Stimulated activated CD4-positive, alpha-beta T cell treated with anti-CD3 and anti-CD28 coated beads, TNF-alpha, amount 100 ng/mL, for 4 hours (primary cell): ENCODE measurements at places on chromosomes 6 and 20.

- no peak for DNase-seq
These were observed 168.9 kb upstream of the CENPW start for GRCh38 chr6:126170978-126171382.

DNA sequence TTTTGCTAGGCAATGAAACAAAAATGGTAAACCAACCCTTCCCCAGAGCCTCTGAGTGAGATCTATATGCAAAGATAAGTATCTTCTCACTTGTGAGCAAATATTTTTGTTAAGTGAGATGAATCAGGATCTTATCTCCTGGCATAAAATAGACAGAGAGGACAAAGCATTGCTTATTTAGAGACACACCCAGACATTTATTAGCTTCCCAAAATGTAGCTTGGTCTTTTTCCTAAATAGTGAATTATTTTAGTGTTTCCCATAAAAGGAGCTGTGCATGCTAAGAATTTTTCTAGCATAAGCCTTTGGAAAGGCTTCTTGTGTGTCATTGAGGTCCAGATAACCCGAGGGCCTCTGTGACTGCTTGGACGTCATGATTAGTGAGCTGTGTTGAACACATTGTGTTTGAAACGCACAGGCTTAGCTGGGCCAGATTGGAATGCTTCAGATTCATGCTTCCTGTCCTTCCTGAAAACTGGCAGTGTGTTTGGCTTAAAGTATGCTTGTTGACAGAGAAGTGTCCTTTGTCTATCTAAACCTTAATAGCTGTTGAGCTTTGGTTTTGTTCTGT lies 16.5 kb downstream of the MTHFD1L start:
- DNase-seq: no peak

DNA sequence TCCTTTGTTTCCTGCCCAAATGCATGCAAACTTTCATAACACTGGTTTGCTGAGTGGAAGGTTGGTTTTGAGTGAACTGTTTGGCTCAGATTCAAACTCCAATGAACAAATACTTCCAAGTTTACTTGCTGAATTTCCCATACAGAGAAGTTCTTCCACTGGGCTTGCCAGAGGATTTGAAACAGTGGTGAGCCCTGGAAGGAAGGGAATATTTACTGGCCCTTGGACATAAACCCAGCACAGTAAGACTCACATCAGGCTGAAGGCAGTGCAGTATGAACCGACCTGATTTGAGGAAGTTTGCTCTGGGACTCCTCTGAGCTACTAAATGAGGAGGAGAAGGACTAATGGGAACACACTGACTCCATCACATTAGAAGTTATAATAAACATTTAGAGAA lies 3.8 kb downstream of the TRAF3IP2 start:
- DNase-seq: no peak

DNA sequence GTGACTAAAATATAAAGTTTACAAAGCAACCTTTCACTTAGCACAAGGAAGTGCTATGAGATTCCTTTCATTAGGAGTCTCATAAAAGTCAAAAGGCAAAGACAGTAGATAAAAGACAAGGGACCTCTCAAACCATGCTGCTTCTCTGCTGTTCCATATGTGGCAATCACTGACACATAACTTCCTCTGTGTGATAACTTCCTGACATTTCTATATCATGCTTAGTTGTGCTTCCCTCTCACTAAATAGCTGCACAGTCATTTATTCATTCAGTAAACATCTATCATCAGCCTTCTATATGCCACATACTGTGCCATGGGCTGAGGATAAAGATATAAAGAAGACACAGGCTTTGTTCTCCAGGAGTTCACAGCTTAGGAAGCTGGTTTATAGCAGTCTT lies 214.8 kb upstream of the GRIK2 start:
- DNase-seq: no peak

DNA sequence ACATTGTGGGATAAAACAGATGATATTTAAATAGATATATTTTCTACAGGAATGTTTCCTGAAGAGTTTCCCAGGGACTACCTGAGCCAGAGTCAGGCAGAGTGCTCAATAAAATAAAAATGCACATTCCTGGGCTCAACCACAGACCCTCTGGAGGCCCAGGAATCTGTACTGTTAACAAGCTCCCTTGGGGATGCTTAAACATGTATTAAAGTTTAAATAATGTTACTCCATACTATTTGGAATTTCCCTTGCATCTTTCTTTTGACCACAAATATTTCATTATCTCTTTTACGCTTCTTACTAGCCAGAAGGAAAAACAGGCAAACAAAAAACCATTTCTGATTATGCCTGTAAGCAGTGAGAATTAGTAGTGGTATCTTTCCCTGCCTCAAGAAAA lies 42.3 kb downstream of the GPR63 start:
- DNase-seq: no peak

GRCh38 chr6:168418711-168419121 lies 22.3 kb upstream of the SMOC2 start:
- DNase-seq: no peak

DNA sequence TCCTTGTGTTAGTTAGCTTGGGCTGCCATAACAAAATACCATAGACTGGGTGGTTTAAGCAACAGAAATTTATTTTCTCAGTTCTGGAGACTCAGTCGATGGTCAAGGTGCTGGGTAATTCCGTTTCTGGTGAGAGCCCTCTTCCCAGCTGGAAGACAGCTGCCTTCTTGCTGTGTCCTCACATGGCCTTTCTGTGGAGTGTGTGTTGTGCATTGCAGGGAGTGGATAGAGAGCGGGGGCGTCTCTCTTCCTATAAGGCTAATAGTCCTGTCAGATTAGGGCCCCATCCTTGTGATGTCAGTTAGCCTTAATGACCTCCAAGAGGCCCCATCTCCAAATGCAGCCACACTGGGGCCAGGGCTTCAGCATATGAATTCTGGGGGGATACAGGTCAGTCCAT lies 19.2 kb downstream of the CHMP4B start:
- no peak for DNase-seq

DNA sequence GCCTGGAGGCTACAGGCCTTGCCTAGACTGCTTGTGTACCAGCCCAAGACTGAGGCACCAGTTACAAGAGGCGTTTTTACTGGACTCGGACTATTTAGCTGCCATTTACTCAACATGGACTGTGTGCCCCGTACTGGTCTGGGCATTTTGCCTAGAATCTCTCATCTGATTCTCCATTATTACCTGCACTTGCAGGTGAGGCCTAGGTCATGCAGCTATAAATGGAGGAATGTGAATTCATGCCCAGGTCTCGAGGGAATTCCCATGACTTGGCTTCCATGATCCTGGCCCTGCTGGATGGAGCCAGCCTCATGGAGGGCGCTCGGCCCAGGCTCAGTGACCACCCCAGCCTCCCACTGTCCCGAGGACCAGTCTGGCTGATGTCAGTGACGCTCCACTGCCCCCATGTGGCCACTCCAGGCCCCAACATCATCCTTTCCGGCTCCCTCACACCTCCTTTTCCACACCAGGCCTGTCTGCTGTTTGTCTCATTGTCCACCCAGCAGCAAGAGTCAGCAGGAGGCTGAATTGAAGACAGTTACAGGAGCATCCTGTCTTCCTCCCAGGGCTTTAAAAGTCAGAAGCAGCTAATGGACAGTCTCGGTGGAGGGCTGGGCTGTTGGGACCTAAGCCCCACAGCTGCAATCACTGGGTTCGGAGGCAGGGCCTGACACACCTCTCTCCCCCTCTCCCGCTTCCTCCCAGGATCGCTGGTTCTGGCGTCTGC lies 8.7 kb downstream of the MMP24OS start:
- no peak for DNase-seq

GRCh38 chr20:22620342-22620741 lies 36.0 kb upstream of the FOXA2 start:
- DNase-seq: no peak

GRCh38 chr6:164107297-164107995 lies 692.9 kb downstream of the QKI start:
- DNase-seq: no peak
